Suprapubic skin (tissue), 4 donors: ENCODE measurements at places on chromosomes 1 and 21. TPM values are rescaled to one million over a fixed set of nuclear protein-coding genes. Genes with fewer than 3 reads are reported as not detected.

Gene LAMB3
- total RNA-seq: 165 TPM

Gene FAM177B
- not detected for total RNA-seq

Gene TCHHL1
- 1.7 TPM for total RNA-seq

Gene RNASEL
- 10.7 TPM for total RNA-seq

GRCh38 chr1:58592522-58593134 lies 15.6 kb upstream of the TACSTD2 start:
- H3K27ac ChIP-seq: peak overlapping the region; percentile 27
- peaks cover 41% of the 10 kb centered on the region for H3K4me1 ChIP-seq
- no peak for DNase-seq
- H3K4me3 ChIP-seq: no peak overlapping the region

DNA sequence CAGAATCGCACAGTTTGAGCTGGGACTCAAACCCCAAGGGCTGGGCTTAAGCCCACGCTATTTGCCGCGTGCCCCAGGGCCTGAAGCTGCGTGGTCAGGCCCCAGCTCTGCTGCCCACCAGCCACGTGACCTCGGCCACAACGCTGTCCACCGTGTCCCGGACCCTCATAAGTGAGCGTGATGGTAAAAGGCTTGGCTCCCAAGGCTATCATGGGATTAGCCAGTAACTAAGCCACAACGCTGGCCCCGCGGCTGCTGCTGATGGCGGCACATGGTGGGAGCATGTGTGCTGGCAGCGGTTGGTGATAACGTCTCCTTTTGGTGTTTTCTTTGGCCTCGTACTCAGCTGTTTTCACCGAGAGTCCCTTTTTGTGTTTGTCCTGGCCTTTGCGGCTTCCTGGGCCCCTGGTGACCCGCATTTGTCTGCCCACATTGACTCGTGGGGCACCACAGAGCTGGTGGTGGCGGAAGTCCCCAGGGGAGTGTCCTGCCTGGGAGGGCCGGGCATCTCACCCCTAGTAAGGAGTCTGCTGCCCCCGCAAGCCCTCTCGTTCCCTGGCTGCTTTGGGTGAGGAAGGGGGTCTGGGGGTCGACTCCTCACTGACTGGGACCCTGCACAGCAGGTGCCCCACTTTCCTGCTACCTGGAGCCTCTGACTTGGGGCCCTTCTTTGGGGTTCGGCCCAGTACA lies 29.3 kb downstream of the PRKCZ start:
- no peak overlapping the region for H3K27ac ChIP-seq
- no peaks in the 10 kb centered on the region for H3K36me3 ChIP-seq
- no peak for DNase-seq
- no peak overlapping the region for H3K4me3 ChIP-seq
- H3K4me1 ChIP-seq: no peaks in the 10 kb centered on the region

GRCh38 chr1:182080040-182080439 lies 18.5 kb upstream of the ZNF648 start:
- H3K4me3 ChIP-seq: no peak overlapping the region
- no peaks in the 10 kb centered on the region for H3K36me3 ChIP-seq
- no peak for DNase-seq
- peaks cover 12% of the 10 kb centered on the region for H3K4me1 ChIP-seq
- H3K27ac ChIP-seq: no peak overlapping the region
- H3K27me3 ChIP-seq: no peaks in the 10 kb centered on the region

- no peak overlapping the region for H3K4me3 ChIP-seq
- H3K27ac ChIP-seq: no peak overlapping the region
- no peak for DNase-seq
Observed at GRCh38 chr1:226162898-226163297, 23.6 kb downstream of the ACBD3 start.

DNA sequence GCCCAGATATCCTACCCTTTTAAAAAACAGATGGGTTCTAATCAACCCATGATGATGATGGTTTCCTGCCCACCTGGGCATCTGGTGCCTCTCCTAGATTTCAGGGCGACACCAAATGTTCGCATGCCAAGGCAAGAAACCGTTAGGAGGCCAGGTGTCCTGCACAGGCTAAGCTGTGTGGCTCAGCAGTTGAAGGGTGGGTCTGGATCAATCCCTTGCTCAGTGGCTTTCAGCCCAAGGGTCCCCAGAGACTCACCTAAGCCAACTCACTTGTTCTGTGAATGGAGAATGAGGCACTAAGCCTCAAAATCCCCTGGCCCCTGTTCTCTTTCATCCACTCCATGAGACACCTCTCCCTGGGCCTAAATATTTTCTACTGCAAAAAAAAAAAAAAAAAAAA lies 169.1 kb upstream of the EDN2 start:
- no peaks in the 10 kb centered on the region for H3K36me3 ChIP-seq
- H3K4me3 ChIP-seq: no peak overlapping the region
- DNase-seq: peak; percentile 4
- no peaks in the 10 kb centered on the region for H3K27me3 ChIP-seq
- H3K4me1 ChIP-seq: peaks cover 20% of the 10 kb centered on the region
- H3K27ac ChIP-seq: no peak overlapping the region

GRCh38 chr1:84031802-84032327 lies 32.9 kb upstream of the TTLL7 start:
- no peaks in the 10 kb centered on the region for H3K36me3 ChIP-seq
- no peaks in the 10 kb centered on the region for H3K27me3 ChIP-seq
- no peak for DNase-seq

- peaks cover 49% of the 10 kb centered on the region for H3K4me1 ChIP-seq
- peak within 1 kb of the TSS; percentile 90 for H3K4me3 ChIP-seq
- no peaks in the 10 kb centered on the region for H3K27me3 ChIP-seq
- DNase-seq: peak; percentile 80
- peak within 1 kb of the TSS; percentile 41 for H3K27ac ChIP-seq
Observed at GRCh38 chr1:201888282-201889089, at the start of gene SHISA4. Gene SHISA4, plus strand, starts transcription at chr1:201888898. Its CDS starts 97 bp downstream, at chr1:201888995.

GRCh38 chr1:47766832-47767740 lies 230.1 kb downstream of the TRABD2B start:
- H3K27me3 ChIP-seq: no peaks in the 10 kb centered on the region
- no peak for DNase-seq
- no peak overlapping the region for H3K4me3 ChIP-seq
- H3K36me3 ChIP-seq: no peaks in the 10 kb centered on the region

DNA sequence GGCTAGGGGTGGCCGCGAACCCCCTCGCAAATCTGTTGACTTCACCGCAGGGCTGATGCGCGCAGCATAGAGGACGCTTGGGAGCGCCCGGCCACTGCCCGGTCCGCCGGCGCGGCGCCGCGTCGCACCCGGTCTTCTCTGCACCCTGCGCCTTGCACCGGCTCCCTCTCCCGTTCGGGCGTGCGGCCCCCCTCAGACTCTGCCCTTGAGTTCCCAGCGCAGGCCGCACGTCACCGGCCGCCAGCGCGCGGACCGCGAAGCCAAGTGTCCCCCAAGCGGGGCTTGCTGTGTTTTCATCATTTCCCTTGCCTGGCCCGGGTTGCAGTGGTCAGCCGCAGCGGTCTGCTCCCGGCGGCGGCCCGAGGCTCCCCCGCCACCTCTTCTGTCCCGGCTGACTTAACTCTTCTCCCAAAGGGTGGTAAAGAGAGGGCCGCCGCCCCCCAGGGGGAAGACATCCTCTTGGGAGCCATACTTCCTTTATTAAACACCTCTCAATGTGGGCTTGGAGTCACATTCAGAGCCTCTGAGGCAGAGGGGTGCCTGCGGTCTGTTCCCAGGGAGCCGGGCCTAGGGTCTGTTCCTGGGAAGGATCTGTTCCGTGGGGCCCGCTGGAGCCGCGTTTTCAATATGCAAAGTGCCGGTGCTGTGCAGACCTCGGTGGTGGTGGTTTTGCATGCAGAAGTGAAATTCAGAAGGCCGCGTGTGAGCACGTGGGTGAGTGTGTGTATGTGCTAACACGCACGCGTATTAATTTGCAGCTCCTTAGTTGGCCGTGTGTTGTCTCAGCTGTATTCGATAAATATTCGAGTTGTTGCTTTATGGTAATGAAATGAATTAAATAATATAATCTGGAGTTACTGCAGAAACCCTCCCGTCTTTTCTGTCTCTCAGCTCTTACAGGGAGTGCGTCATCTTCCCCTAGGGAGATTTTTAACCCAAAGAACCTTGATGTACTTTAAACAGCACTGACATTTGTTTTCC lies 17.6 kb downstream of the PBX1 start:
- no peak for DNase-seq
- H3K27ac ChIP-seq: peak overlapping the region; percentile 10
- no peaks in the 10 kb centered on the region for H3K27me3 ChIP-seq
- peaks cover 24% of the 10 kb centered on the region for H3K4me1 ChIP-seq

DNA sequence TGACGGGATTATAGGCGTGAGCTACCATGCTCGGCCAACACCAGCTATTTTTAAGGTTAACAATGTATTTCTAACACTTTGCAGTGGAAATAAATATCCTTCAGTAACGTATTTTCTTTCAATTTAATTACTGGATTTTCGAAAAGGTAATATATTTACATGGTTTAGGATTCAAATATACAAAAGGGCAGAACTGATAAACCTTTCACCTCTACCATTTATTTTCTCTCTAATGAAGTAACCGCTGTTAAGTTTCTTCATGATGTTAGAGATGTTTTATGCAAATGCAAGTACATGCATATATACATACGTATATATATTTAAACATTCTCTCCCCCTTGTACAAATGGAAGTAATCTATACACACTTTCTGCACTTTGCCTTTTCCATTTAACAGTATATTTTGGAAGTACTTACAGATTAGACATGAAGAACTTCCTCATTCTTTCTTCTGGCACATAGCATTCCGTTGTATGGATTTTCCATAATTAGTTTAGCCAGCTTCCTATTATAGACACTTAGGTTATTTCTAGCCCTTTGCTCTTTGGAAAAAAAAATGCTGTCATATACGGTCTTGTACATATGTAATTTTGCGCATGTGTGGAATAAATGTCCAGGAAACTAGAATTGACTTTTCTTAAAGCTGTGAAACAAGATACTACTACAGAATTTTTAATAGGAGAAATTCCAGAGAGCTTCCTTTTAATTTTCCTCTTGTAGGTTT lies 14.9 kb upstream of the HJV start:
- H3K27ac ChIP-seq: peak overlapping the region; percentile 88
- H3K4me3 ChIP-seq: peak overlapping the region; percentile 67
- DNase-seq: no peak
- no peaks in the 10 kb centered on the region for H3K36me3 ChIP-seq
- peaks cover 33% of the 10 kb centered on the region for H3K4me1 ChIP-seq
